ENCODE measurements at places on chromosomes 2 and 18.

DNA sequence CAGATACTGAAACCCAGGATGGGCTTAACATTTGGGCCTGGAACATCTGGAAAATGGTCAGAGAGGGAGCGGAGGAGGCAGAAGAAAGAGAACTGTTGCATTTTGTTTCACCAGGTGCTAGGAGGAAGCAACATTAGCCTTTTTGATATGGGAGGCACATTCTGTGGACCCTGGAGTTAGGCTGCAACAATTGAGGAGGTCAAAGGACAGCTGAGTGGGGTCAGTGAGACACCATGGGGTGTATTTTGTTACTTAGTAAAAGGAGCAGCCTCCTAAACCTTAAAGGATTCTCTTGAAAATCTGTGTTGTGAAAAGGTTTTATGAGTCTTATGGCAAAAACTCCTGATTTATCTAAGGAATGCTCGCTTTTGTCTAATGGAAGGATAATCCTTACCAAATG is 124.9 kb downstream of the GREB1L start:
- no peak for DNase-seq

DNA sequence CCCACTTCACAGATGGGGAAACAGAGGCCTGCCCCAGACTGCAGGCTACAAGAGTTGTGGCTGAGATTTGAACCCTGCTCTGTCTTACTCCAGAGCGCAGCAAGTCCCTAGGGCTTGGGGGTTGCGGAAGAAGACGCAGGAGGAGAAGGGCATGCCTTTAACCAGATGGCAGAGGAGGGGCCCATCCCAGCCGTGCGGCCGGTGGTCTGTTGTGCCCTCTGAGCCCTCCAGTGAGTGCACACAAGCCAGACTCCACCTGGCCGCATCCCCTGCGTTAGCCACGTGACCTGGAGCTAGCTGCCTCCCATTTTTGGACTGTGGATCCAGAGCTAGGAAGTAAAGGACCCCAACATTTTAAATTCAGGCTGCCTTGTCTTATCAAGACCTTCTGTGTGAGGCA is 2.8 kb downstream of the KCNIP3 start:
- no peak for DNase-seq

GRCh38 chr18:36695806-36696205 is 133.0 kb downstream of the TPGS2 start:
- DNase-seq, result no peak

- no peak for DNase-seq
Measured at GRCh38 chr2:66001538-66001937, 433.4 kb upstream of the MEIS1 start.

- DNase-seq, result no peak
Measured at GRCh38 chr2:88342749-88343148, 109.7 kb downstream of the FOXI3 start.

DNA sequence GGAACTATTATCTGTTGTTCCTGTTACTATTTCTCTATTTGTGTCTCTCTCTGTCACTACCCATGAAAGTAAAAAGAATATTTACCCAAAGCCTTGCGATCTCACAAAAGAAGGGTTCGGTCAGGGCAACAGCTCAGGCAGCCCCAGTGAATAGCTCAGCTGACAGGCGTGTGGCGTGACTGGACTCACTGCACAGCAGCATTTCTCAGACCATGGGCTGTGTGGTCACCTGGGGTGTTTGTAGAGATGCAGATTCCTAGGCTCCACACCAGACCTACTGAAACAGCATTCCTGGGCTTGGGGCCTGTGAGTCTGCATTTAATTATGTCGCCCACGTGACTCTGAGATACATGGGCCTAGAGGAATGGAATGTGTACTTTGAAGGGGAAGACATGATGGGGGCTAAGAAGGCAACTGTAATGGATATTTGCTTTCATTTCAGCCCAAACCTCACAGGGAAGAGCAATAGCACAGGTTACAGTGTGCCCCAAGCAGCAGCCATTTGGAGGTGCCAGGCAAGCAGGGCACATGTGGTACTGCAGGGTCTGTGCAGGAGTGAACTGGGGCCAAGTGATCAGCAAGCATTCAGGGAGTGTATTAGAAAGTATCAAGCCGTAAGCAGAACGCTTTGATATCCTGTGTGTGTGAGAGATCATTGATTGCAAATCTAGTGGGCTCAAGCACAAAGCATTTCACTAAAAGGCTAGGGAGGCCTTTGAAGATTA is 90.4 kb upstream of the RBMS1 start:
- DNase-seq, result no peak

- DNase-seq, result no peak
Measured at GRCh38 chr2:118529908-118530599, 317.4 kb downstream of the EN1 start.

DNA sequence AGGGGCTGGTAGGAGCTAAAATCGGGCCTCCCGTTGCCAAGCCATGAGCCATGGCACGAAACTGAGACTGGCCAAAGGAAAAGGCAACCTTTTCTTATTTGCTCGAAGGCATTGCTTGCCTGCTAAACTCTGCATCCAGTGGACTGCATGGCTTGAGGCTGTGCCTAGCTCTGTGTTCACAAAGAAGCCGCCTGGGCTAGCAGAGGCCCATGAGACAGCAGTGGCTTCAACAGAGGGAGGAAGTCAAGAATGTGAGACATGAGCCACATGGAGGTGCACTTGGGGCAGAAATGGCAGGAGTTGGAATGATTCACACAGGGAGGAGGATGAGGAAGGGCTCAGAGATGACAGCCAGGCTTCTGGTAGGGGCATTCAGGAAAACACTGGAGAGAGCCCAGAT is 33.5 kb downstream of the TPRKB start:
- no peak for DNase-seq

DNA sequence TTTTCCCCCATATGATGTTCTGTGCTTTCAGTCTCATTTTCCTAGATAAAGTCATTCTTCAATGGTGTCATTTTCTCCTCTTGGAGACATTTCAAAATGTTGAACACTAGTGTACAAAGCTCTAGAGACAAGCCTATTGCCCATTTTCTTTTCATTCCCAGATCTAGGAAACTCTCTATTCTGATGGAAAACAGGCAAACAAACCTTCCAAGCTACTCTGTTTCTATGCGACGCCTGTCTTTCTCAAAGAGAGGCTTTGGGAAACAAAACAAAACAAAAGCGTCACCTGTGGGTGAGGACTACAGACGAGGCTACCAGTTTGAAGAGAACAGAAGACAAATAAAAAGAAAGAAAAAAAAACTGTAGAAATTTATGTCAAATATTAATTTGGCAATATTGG is 311.0 kb downstream of the CBLN2 start:
- no peak for DNase-seq

- DNase-seq, result no peak
Measured at GRCh38 chr2:25854613-25855012, 23.7 kb downstream of the ASXL2 start.

- no peak for DNase-seq
Measured at GRCh38 chr2:196535742-196536141, 103.8 kb upstream of the CCDC150 start.
